ENCODE measurements at places on chromosomes 2 and 18. TPM values are rescaled to one million over a fixed set of nuclear protein-coding genes. Genes with fewer than 3 reads are reported as not detected.

The ZNF396 gene
- total RNA-seq: 1.7 TPM

The KIF1A gene
- 0.42 TPM for total RNA-seq

The SP100 gene
- 69.2 TPM for total RNA-seq

The PJVK gene
- total RNA-seq: 1.6 TPM

The FSIP2 gene
- total RNA-seq: 0.57 TPM

The ZNF397 gene
- 19.5 TPM for total RNA-seq

The RBM44 gene
- 0.85 TPM for total RNA-seq

The DNMT3A gene
- 27.5 TPM for total RNA-seq

The GPBAR1 gene
- 0.28 TPM for total RNA-seq

The KHK gene
- total RNA-seq: 1.5 TPM

The OTOS gene
- total RNA-seq: 0.38 TPM

The ZSWIM2 gene
- total RNA-seq: not detected

The ARL4C gene
- 46.7 TPM for total RNA-seq

The RAB31 gene
- 10.1 TPM for total RNA-seq

The ALS2 gene
- 8.1 TPM for total RNA-seq

The KRTCAP3 gene
- total RNA-seq: 1.6 TPM

The STAT4 gene
- total RNA-seq: 7.5 TPM

The C2orf66 gene
- total RNA-seq: 0.05 TPM

The CD207 gene
- total RNA-seq: 0.99 TPM
